ENCODE measurements at places on chromosomes 11 and 22.

DNA sequence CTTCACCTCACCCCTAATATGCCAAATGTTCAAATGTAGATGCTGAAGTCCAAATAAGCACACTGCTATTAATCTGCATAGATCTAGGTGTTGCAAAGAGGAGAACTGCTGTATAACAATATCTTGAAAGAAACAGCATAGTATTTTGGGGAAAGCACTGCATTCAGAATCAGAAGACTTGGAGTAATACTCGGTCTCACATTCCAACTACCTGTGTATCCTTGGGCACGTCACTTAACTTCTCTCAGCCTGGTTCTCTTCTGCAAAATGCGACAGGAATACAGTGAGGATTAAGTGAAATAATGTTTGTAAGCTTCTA is 332 bp upstream of the HMGXB4 start:
- no peak for DNase-seq

DNA sequence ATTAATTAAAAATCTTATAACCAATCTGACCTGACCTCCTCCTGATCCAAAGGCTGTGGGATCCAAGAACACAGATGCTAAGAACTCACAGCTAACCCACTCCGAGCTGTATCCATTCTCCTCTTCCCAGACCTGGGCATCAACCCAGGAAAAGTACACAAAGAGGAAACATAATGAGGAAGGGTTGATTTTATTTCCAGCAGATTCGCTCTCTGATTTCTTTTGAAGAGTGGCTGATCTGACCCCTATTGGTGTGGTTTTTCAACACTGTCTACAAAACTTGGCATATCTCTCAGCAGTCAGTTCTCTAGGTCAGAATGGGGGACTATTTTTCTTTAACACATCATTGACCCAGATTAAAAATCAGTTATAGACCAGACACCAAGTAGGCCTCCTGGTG is 201.9 kb upstream of the UBASH3B start:
- no peak for DNase-seq

GRCh38 chr11:65055538-65055937 is 2.8 kb downstream of the NAALADL1 start:
- no peak for DNase-seq

GRCh38 chr11:57123590-57123989 is 58.2 kb upstream of the LRRC55 start:
- DNase-seq, result no peak

- no peak for DNase-seq
Measured at GRCh38 chr22:49228431-49229037, 599.1 kb downstream of the BRD1 start.

DNA sequence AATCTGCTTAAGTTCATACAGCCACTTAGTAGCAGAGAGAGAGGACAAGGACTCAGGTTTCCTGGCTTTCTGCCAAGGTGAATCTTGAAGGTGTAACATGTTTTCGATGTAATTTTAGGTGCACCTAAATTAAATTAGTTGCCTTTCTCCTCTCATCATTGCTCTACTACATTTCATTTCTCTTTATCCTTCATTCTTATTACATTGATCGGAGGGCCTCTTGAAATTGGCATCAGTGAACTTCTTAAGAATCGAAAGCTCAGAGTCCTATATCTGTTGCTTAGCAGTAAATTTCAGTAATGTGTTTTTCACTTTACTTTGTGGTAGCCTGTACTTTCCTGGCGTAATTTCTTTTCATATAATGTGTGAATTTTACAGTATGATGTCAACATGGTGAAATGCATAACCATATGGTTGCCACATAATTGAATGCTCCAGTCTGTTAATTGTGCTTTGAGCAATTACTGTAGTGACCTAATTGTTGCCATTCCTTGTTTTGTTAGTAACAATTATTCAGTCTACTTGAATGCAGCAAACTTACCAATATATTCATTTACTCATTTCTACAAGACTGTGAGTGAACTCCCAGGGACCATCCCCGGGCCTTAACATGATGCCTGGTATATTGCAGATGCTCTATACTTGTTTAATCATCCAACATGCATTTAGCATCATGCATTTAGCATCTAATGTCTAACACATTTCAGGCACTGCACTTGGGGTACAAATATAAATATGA is 138.1 kb downstream of the MAML2 start:
- no peak for DNase-seq
